BJ (cell line): ENCODE measurements at places on chromosomes 4 and X. TPM values are rescaled to one million over a fixed set of nuclear protein-coding genes. Genes with fewer than 3 reads are reported as not detected.

DNA sequence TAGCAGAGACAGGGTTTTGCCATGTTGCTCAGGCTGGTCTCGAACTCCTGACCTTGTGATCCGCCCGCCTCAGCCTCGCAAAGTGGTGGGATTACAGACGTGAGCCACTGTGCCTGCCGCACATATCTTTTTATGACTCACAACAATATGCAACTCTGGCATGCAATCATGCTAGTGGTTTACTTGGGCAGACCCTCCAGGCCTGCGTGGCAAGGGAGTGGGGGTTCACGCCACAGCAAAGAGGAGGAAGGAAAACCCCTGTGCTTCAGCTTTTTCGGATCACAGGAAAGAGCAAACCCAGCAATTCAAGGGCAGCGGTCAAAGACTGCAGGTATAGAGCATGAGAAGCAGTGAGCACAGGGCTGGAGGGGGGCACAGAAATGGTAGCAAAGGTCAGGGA, 48.3 kb upstream of the CD99 start:
- DNase-seq = no peak

- DNase-seq = no peak
Observed at GRCh38 chr4:77931452-77932135, 69.0 kb downstream of the MRPL1 start.

DNA sequence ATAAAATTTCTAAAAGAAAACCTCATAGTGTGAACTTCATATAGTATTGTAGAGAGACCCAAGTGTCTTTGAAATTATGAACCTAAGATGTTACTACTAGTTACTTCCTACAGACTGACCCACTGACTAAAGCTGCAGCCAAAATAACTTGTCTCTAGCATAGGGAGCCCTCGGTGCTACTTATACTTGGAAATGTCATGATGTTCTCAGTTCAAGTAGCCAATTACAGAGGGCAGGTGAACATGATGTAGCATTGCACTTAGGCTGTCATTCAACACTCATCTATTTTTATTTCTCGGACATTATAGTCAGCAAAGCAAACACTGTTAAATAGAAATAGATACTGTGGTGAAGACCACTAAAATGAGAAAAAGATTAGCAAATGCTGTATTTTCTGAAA, 165.6 kb downstream of the AREG start:
- DNase-seq = no peak

DNA sequence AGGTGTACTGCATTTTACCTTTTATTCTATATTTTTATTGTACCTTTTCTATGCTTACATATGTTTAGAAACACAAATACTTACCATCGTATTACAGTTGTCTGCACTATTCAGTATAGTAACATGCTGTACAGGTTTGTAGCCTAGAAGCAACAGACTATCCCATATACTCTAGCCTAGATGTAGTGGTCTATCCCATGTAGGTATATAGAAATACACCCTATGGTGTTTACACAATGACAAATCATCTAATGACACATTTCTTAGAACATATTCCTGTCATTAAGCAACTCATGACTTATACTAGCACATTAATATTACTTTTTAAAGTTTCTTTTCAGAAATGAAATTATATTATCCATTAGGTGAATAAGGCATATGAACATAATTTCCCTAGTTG, 111.1 kb upstream of the HPGD start:
- DNase-seq = no peak

- DNase-seq = no peak
Observed at GRCh38 chrX:1443496-1444075, 9.1 kb downstream of the ASMTL start.

GRCh38 chrX:95903490-95903889, 781.2 kb upstream of the DIAPH2 start:
- no peak for DNase-seq

DNA sequence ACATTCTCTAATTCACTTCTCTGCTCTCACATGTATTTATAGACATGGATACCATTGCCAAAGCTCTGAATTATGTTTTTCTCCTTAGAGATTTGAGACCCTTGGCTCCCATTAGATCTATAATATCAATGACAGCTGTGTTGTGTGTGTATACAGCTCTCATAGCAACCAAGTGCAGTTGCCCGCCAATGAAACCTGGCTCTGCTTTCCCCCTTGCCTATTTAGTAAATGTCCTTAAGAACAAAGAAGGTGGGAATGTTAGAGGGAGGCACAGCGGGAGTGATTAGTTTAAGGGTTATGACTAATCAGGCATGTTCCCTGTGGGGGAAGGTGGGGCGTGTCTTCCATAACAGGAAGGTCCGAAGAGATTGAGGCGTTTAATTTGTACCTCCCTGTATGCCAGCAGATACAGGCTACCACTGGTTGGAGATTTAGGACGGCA, 100.5 kb upstream of the TBC1D9 start:
- DNase-seq = no peak

GRCh38 chrX:108312011-108312410, 126.2 kb downstream of the COL4A6 start:
- DNase-seq = no peak

DNA sequence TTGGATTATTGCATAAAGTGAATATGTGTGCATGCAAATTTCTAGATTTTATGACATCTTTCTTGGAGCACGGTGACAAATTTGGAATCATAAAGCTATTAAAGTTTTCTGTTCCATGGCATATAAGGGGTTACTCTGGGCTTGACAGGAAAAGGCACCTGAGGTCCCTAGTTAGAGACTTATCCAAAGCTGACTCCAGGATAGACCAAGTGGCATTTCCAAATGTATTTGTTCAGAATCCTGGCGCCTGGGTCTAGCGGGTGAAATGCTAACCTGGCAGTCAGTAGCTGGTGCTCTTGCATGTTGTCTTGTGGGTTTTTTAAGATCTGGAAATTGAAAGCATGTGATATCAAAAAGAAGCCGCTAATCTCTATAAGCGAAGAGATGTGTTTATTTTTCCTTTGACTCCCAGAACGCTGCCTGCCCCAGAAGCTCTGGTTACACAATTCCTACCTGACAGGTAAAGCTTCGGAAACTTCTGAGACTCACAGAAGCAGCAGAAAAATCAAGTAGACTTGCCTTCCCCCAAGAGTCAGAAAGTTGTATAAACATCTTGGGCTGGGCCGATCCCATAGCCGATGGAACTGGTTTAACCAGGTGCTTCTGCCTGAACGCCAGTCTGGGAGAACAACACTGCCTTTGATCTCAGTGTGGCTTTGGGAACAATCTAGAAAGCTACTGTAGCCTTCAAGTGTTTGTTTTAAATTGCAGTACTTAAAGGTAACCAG, 12.9 kb upstream of the ZCCHC4 start:
- DNase-seq = no peak

GRCh38 chr4:112206431-112206830, 25.2 kb upstream of the AP1AR start:
- no peak for DNase-seq

- no peak for DNase-seq
Observed at GRCh38 chr4:42871671-42872290, 20.7 kb upstream of the GRXCR1 start.

- DNase-seq = no peak
Observed at GRCh38 chr4:134740290-134740689, 538.7 kb upstream of the PABPC4L start.

- DNase-seq = no peak
Observed at GRCh38 chr4:62407534-62407933, 1207.4 kb downstream of the ADGRL3 start.

- no peak for DNase-seq
Observed at GRCh38 chr4:149264093-149264733, 551.4 kb downstream of the IQCM start.

- no peak for DNase-seq
Observed at GRCh38 chr4:100113096-100113495, 77.2 kb downstream of the DDIT4L start.

DNA sequence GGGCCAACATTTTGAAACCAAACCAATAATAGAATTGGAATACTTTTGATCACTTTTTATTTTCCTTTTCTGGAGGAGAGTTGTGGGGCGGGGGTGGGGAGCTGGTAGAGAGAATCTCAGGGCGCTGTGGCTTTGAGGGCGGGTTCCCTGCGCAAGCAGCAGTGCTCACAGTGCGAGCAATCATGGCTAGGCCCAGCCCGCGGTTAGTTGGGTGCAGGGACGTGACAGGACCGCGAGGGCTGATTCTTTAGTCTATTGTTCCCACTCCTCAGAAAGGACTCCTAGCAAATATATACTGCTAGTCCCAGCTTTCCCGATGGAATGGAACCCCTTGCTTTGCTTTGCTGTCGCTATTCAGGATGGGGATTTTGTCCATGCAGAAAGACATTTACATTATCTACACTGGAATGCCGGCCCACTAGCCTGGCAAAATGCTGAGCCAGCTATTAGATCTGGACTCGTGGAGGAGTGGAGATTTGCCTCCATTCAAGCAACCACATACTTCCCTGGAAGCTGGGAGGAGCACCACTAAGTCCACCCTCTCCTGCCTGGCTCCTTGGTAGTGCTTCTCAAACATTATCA, 23.9 kb upstream of the APLN start:
- DNase-seq = no peak

- DNase-seq = no peak
Observed at GRCh38 chr4:165654556-165654955, 218.5 kb upstream of the TLL1 start.

GRCh38 chr4:36128689-36129088, 115.6 kb downstream of the ARAP2 start:
- no peak for DNase-seq

GRCh38 chr4:22179124-22179874, 230.7 kb upstream of the KCNIP4 start:
- peak; percentile 44 for DNase-seq

The FAM184B gene
- polyA plus RNA-seq = 0.01 and 0.02 TPM in 2 replicates

The GC gene
- not detected in 2 replicates for polyA plus RNA-seq

The SSX2 gene
- not detected in 2 replicates for polyA plus RNA-seq

The GUCY1A1 gene
- 0.23 and 0.38 TPM in 2 replicates for polyA plus RNA-seq

The CPZ gene
- 30.2 and 70.9 TPM in 2 replicates for polyA plus RNA-seq

The RPL39 gene
- polyA plus RNA-seq = 935 and 2,139 TPM in 2 replicates

The ITGB1BP2 gene
- polyA plus RNA-seq = 6.8 and 10.5 TPM in 2 replicates

The CYBB gene
- polyA plus RNA-seq = not detected in 2 replicates

The MAGEC3 gene
- 0.06 TPM in 1 of 2 replicates, not detected in the other for polyA plus RNA-seq

The ANKRD50 gene
- polyA plus RNA-seq = 6.5 and 14.5 TPM in 2 replicates

The MTMR8 gene
- polyA plus RNA-seq = not detected in 2 replicates

The TMEM175 gene
- polyA plus RNA-seq = 44.7 and 77.8 TPM in 2 replicates

The SPANXB1 gene
- polyA plus RNA-seq = not detected in 2 replicates

The GPC4 gene
- 0.23 and 0.26 TPM in 2 replicates for polyA plus RNA-seq

The UGT2B15 gene
- not detected in 2 replicates for polyA plus RNA-seq

The HTR2C gene
- not detected in 2 replicates for polyA plus RNA-seq
